ENCODE measurements at places on chromosomes 1 and 21. TPM values are rescaled to one million over a fixed set of nuclear protein-coding genes. Genes with fewer than 3 reads are reported as not detected.

Gene TNFRSF4
- 1.8 TPM for total RNA-seq

Gene FAM72B
- 0.27 TPM for total RNA-seq

Gene ACKR1
- 177 TPM for total RNA-seq

Gene ITSN1
- 50.9 TPM for total RNA-seq

Gene MANEAL
- total RNA-seq = 1.8 TPM

Gene GPA33
- not detected for total RNA-seq

Gene C1orf94
- total RNA-seq = not detected

Gene ADAMTS1
- 310 TPM for total RNA-seq

Gene SPRR2F
- not detected for total RNA-seq

Gene CLCNKA
- total RNA-seq = not detected

Gene TRIM45
- total RNA-seq = 1.5 TPM

Gene OSCP1
- 11.5 TPM for total RNA-seq

Gene C1QC
- total RNA-seq = 542 TPM

Gene OVAAL
- total RNA-seq = not detected

Gene ZNF697
- 0.95 TPM for total RNA-seq

Gene ADAMTS4
- 15.0 TPM for total RNA-seq

Gene EXO1
- total RNA-seq = not detected

Gene OR2G6
- total RNA-seq = not detected

Gene CA14
- not detected for total RNA-seq

Gene AKR7A3
- total RNA-seq = 2.5 TPM

Gene CFHR1
- total RNA-seq = not detected

Gene TIE1
- total RNA-seq = 23.7 TPM

Gene OPTC
- total RNA-seq = not detected

Gene CELA2A
- not detected for total RNA-seq

Gene GPR25
- total RNA-seq = not detected

Gene SYT14
- total RNA-seq = not detected

Gene VWA5B1
- not detected for total RNA-seq

Gene IARS2
- total RNA-seq = 44.6 TPM

Gene CAPN8
- total RNA-seq = not detected

Gene MYCBP
- 5.1 TPM for total RNA-seq

Gene C1orf53
- total RNA-seq = not detected

Gene UBE2U
- not detected for total RNA-seq

Gene ATP1A4
- total RNA-seq = 1.1 TPM

Gene UBXN10
- 0.68 TPM for total RNA-seq

Gene GNAT2
- not detected for total RNA-seq
